ENCODE measurements at places on chromosomes 7 and 10.
A peak's percentile ranks its signal among the peaks of the same experiment; 100 is the strongest.

DNA sequence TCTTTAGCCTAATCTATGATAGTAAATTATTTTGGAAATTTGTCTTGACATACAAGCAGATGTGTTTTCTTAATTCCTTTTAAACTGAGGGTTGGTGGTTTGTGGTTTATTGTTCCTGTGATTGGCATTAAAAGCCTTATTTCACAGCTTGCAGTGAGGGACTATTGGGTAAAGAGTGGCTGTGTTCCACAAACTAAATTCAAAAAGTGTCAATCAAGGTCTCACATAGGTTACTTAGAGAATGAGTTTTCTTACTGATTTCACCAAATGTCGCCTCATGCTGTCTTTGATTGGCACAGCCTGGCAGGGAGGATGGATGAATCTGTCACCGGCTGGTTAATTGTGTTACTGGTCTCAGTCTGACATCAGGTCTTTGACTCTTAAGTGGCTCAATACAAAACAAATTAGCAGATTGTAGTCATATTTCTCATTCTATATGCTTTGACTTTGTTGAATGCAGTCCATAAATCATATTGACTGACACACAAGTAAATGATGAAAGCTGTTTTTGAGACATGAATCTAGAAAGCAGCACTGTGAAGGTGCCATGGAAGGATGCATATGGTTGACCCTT lies 66.8 kb upstream of the CYP26C1 start:
- no peak for DNase-seq

DNA sequence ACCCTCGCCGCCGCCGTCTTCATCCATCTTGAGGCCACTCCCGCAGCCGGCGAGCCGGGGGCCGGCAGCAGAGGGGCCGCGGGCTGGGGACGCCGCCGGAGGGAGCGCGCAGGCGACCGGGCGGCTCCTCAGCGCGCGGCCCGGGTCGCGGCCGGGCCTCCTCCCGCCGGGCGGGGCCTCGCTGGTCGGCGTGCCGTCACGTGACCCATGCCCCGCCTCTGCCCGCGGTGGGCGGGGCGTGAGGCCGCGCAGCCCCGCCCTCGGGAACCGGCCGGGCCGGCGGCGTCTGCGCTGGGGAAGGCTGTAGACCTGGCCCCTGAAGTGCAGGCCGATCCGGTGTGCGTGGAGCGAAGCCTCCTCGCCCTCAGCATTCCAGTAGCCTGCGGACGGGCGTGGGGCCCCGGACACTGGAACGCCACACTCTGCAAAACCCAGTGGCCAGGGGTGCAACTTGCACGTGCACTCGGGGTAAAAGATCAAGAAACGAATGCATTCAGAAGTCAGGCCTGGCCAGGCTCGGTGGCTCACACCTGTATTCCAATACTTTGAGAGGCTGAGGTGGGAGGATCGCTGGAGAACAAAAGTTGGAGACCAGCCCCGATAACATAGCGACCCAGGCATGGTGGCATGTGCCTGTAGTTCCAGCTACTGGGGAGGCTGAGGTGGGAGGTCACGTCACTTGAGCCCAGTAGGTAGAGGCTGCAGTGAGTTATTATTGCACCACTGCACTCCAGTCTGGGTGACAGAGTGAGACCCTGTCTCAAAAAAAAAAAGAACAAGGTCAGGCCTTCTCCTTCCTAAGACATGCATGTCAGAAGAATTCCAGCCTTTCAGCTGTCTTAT lies at the start of gene CYTH3:
Gene CYTH3 (minus strand): TSS at position 144 of the 843 bp plus-strand sequence. CDS start 117 bp downstream, at position 27.
- DNase-seq, result peak; percentile 48

GRCh38 chr7:37947138-37947940 lies 26.9 kb downstream of the EPDR1 start:
- no peak for DNase-seq

DNA sequence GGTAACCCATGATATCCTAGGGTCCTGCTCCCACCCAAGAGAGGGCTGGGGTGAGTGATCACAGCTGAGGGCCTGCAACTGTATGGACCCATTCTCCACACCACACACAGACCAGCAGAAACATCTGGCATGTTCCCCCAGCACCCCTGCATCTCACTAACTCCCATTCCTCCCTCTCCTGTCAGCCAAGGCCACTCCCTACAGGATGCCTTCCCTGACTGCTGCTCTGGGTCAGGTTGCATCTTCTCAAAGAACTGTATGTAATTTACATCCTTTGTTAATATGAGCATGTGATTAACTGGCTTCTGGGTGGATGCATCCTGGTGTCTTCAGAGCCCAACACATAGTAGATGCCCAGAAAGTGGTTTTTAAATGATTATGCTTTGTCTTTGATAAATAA lies 56.2 kb downstream of the PTPRE start:
- no peak for DNase-seq

DNA sequence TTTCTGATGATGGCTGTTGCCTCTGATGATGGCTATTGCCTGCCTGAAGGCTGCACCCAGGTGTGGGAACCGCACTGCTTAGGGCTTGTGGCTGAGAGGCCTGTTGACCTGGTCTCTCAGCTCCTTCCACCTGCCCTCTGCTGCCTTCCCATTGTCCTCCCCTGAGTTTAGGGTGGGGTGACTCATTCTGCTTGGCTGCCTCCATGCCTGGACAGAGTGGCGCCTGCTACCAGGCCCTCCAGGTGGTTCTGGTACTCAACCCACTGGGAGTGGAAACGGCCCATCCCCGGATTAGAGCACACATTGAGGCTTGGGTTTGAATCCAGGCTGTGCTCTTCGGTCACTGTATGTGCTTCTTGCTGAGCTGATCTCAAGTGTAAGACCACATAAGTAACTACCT lies 120.6 kb downstream of the SEM1 start:
- no peak for DNase-seq

All from activated naive CD8-positive, alpha-beta T cell treated with anti-CD3 and anti-CD28 coated beads, Interleukin-2, amount 50 U/mL, for 16 hours (primary cell).